Daoy (cell line): ENCODE measurements at places on chromosomes 12 and 14.

GRCh38 chr12:11808931-11809330, 159.5 kb downstream of the ETV6 start:
- no peak for DNase-seq

DNA sequence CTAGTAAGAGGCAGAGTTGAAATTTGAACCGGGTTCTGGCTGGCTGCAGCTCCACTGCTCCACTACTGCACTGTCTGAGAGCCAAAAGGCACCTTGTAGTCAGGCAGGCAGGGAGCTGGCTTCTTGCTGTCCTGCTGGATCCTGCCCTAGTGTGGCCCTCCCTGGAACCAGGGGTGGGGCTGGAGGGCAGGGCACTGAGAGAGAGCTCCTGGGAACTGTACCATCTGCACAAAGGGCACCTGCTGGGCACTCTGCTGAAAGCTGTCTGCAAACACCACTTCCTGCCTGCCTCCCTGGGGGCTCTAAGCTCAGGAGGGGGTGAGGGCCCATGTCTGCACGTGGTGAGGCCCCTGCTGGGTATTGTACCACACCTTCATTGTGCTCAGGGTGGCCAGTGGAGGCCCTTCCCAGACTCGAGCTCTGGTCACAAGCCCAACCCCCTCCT, 19.0 kb upstream of the TCL1B start:
- DNase-seq: no peak

- no peak for DNase-seq
Measured at GRCh38 chr12:115943310-115943629, 334.2 kb downstream of the MED13L start.

- DNase-seq: no peak
Measured at GRCh38 chr12:124295431-124296058, 652 bp downstream of the RFLNA start.

DNA sequence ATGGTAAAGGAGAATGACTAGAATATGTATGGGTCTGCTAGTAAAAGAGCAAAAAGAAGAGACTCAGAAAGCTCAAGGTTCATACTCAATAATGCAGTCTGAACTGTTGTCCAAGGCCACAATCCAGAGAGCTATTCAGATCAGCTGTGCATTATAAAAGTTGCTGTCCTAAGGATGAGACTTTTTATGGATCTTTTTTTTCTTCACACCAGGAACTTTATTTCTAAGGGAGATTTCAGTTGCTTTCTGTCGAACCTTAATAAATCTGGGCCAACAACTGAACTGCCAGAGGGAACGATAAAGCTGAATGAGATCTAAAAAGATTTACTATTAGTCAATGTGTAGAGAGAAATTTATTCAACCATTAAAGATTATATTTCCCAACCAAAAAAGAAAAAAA, 948.3 kb upstream of the NOVA1 start:
- DNase-seq: no peak

- no peak for DNase-seq
Measured at GRCh38 chr12:68870443-68870842, 62.5 kb downstream of the MDM2 start.

GRCh38 chr14:65012353-65012752, 25.7 kb downstream of the FNTB start:
- no peak for DNase-seq
